ENCODE measurements at places on chromosomes 12 and 14. TPM values are rescaled to one million over a fixed set of nuclear protein-coding genes. Genes with fewer than 3 reads are reported as not detected.

CCDC197 gene
- not detected for total RNA-seq

LRRC10 gene
- total RNA-seq, result not detected

TSHR gene
- total RNA-seq, result 0.20 TPM

DNA sequence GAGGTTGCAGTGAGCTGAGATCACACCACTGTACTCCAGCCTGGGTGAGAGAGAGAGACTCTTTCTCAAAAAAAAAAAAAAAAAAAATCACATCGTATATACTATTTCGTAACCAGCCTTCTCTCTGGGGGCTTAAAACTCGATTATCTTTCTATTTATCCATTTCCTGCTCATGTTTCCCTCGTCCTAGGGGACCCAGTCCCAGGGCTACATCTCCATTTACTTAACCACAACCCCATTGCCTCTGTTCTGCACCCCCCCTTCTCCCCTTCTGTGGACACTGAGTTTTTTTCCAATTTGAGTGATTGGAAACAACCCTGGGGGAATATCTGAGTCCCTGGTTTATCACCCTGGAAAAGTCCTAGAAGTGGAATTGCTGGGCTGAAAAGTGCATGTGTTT lies 36.2 kb upstream of the YY1 start:
- DNase-seq, result no peak

DNA sequence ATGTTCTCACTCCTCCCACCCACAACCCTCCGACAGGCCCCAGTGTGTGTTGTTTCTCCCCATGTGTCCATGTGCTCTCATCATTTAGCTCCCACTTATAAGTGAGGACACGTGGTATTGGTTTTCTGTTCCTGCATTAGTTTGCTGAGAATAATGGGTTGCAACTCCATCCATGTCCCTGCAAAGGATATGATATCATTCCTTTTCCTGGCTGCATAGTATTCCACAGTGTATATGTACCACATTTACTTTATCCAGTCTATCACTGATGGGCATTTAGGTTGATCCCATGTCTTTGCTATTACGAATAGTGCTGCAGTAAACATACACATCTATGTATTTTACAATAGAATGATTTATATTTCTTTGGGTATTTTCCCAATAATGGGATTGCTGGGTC lies 77.5 kb downstream of the SLCO1A2 start:
- no peak for DNase-seq

DNA sequence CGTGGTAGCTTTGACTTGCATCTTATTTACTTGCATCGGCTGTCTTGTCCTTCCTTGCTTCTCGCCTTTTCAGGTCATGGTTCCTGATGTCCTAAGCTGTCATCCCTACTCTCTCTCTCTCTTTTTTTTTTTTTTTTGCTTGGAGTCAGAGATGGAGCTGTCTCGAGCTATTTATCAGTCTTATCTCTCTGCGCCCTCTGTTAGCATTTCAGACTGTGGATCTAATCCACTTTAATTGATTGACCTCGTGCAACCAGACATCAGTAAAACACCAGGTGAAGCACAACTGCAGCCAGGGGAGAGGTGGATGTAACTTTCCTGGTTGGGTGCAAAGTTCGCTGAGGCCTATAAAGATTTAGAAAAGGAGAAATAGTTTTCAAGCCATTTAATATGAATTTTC lies 554.8 kb downstream of the DIO2 start:
- no peak for DNase-seq

- DNase-seq, result peak; percentile 35
These were observed 2.9 kb upstream of the PTHLH start for GRCh38 chr12:27975222-27976136.

DNA sequence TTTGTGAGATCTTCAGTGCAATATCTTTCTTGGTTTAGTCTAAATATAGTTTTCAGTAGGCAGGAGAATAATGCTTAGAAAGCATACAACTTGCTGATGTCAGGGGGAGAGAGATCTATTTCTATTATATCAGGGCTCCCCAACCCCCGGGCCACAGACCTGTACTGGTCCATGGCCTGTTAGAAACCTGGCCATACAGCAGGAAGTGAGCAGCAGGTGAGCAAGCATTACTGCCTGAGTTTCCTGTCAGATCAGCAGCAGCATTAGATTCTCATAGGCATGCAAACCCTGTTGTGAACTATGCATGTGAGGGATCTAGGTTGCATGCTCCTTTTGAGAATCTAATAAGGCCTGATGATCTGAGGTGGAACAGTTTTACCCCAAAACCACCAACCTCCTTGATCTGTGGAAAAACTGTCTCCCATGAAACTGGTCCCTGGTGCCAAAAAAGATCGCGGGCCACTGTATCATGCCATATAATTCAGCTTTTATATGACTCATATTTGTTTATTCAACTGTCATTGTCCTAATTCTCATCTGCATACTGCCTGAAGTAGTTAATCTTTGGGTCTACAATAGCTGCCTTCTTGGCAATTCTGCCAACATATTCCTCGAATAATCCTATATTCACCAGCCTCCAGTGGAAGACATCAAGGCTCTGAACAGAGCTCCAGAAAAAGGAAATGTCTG lies 163.6 kb upstream of the DYRK2 start:
- no peak for DNase-seq

- no peak for DNase-seq
These were observed 50.4 kb upstream of the RPH3A start for GRCh38 chr12:112741106-112741505.

GRCh38 chr14:54976316-54976715 lies 50.6 kb downstream of the WDHD1 start:
- peak; percentile 39 for DNase-seq

DNA sequence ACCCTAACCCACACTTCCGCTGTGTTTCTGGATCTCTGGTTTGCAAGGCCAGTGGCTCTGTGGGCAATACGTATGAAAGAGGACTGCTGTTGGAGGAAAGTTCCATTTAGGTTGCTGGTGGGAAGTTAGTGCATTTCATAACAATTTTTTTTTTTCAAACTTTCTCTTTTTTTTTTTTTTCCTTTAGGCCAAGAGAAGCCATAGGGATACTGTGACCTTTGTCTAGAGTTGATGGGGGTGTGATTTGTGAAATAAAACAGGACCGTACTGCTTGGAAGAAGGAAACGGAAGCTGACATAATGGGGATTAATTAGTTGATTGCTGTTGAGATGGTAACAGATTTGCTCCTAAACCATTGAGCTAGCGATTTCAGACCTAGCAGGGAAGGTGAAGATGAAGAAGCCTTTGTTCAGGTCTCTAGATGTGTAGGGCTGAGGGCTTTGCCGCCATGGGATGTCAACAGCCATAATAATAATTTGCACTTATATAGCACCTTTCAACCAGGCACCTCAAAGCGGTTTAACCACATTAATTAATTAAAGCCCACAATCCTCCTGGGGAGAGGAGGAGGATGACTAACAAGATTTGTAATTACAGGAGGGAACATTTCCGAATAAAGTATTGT lies 315.3 kb downstream of the ZFP36L1 start:
- no peak for DNase-seq

DNA sequence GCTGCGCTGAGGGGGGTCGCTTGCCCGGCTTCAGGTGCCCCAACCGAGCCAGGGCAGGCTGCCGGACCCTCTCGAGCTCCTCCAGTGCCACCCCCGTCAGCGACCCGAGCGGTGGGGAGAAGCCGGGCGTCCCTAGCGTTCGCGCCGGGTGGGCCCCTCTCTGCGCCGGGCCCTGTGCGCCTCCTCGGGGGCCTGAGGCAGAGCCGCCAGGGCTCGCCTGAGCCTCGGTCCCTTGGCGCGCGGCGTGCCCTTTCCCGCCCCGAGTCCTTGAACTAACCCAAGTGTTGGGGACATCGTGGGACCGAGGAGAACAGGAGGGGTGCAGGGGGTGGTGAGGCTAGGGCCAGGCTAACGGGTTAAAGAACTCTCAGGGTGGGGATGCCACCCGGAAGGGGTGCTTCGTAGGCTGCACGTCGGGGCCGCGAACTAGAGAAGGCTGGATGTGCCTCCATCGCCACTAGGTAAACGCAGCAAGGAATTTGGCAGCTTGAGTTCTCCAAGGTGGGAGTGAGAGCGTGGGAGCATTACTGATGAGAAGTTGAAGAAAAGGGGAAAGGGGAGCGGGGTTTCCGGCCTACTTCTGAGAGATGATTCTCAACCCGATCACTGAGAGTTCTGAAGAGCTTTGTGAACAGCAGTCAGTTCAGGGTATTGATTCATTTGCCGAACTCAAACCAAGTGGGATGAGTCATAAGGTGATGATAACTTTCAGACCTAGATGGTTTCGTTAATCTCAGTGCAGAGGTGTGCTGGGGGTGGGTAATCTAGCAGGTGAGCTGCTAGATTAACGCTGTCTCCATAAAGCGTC lies 618 bp downstream of the RNF34 start:
- peak; percentile 22 for DNase-seq

GRCh38 chr12:100674036-100674888 lies 100.8 kb downstream of the GAS2L3 start:
- DNase-seq, result no peak

DNA sequence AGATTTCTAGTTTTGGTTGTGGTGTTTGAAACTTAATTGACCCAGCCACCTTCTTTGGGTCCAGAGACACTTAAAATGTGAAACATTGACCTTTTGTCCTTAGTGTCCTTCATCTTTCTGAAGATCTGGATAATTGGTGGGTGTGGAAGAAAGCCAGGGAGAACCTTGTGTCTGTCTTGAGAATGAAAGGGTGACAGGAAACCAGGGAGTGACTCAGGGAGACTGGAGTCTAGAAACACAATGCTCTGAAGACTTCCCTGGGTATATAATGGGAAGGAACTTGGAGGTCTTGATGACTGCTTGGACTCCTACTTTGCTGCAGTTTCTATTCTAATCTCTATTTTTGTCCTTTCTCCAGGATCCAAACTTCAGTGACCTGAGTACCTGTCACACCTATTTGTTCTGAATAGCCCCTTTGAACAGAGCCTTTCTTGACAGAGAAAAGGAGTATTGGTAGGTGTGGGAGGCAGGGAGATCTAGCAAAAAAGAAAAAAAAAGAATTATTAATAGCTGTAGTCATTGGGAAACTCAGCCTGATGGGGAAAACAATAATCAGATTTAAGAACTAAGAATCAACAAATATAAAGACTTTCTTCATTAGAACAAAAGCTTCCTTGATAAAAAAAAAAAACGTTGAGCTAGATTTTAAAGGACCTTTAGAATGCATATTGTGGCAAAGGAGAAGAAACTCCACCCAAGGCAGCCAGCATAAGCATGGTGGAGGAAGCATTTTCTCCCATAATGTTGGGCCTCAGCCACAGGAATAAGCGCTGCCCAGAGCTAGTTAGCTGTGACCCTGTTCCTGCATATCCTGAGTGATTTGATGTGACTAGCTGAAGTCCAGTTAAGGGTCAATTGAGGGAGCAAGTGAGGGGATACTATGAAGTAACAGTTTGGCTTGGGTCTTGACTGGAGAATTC lies 77.9 kb upstream of the HOXC13 start:
- no peak for DNase-seq

GRCh38 chr12:3371018-3371417 lies 120.0 kb upstream of the PRMT8 start:
- no peak for DNase-seq

DNA sequence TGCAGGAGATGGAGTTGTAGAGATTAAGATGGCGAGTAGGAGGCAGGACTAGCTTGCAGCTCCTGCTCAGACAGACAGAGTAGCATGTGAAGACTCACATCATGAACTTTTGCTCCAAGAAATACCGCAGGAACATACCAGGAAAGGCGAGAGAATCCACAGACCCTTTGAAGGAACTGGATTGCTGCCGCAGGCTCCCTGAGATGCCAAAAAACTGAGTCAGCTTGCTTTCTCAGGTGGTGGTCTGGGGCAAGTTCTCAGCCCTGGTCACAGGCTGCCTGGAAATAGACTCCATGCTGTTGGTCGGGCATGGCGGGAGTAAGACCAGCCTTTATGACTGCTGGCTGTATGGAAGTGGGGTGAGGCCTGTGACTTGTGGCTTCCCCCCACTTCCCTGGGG lies 163.6 kb upstream of the NAV3 start:
- DNase-seq, result peak; percentile 21

DNA sequence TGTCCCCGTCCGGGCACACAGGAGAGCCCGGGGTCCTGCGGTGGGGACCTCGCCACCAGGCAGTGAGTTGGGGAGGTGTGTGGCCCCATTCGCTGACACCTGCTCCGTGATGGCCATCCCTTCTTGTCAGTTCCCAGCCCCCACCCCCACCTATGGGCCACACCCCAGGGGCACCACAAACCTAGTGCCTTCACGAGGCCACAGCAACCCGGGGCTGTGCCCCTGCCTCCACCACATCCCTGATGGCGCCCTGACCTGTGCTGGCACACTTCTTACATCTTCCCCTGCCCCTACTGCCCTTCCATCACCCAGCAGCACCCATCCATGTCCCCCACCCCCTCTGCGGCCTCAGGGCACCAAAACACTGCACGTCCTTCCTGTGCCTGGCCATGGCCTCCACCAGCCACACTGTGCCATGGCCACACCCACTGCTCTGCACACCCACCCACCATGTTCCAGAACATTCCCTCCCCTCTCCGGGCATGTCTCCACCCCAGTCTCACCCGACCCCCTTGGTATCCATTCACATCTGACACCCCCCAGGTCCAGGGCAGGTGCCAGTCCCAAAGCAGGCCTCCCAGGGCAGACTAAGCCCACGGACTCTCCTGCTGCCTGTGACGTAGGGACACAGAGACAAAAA lies 24.4 kb downstream of the JAG2 start:
- no peak for DNase-seq

DNA sequence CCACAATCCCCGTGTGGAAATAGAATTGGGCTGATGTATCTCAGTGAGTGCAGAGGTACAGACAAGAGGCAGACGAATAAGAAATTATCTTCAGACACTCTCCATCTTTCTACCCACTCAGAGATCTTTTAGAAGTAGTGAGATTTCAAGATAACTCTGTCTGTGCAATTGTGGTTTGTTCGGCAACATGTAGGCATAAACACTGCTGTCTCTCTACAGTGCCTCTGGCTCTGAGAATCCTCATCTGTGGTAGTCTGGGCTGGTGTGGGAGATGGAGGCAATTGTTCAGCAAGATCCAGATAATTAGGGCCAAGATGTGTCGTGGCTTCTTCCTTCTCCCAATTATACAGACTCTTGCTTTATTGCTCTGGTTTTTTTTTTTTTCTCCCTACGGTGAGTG lies 3.1 kb downstream of the HOXC13 start:
- DNase-seq, result no peak

GRCh38 chr12:50991291-50991690 lies 34.9 kb downstream of the SLC11A2 start:
- DNase-seq, result no peak

DNA sequence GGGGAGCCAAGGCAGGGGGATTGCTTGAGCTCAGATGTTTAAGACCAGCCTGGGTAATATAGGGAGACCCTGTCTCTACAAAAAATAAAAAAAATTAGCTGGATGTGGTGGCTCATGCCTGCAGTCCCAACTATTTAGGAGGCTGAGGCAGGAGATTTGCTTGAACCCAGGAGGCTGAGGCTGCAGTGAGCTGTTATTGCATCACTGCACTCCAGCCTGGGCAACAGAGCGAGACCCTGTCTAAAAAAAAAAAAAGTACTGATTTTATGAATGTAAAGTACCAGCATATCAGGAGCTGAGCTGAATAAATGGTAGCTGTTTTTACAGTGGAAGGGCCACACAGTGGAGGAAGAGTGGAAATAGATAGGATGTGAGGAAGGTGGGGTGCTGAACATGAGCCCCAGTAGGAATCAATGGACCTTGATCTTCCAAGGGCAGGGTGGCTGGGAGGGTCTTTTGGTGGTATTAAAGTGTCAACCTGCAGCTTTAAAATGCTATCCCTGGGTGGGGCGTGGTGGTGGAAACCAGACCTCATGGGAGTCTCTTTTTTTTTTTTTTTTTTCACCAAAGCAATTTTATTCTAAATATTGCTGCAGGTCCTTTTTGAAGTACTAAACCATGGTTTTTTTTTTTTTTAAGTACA lies 2.2 kb downstream of the ATP23 start:
- DNase-seq, result no peak
